Activated T-cell treated with anti-CD3 and anti-CD28 coated beads, Interleukin-2, amount 50 U/mL, for 24 hours (primary cell): ENCODE measurements at places on chromosomes 2 and 18.

- DNase-seq = peak; percentile 45
Measured at GRCh38 chr2:42567806-42568400, 529 bp upstream of the MTA3 start.

DNA sequence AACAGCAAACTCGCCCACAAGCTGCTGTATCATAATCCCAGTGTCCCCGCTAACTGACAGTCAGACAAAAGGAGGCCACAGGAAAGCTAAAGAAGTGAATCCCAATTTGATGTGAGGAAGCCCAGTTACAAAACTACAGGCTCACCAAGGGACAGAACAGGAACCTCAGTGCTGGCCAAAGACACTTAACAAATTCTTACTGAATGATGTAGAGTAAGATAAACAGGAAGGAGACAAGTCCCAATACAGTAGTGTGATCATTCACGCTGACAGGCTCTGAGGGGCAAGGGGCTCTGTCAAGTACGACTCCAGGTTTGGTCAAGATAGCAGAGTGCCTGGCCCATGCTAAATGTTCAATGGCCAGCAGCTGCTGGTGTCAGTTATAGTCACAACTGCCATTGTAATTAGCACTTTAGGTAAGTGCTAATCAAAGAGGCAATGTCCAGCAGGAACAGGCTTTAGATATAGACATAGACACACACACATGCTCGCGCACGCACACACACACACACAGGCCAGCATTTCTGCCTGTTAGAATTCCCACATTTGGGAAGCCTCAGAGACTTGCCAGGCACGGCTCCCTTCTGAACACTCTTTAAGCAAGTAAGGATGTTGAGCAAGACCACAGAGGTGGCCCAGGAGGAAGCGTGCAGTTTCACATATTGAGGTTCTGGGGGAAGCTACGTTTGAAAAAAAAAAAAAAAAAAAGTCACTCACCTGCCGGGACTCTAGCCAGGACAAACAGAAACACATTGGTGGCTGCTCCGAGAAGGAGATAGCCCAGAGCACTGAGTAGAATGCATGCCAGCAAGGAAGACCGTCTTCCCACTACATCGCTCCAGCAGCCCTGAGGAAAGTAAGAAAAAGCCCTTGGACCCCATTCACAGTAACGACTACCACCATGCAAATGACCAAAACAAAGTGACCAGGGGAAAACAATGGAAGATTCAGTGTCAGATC is 35.4 kb upstream of the TMEM182 start:
- DNase-seq = no peak

DNA sequence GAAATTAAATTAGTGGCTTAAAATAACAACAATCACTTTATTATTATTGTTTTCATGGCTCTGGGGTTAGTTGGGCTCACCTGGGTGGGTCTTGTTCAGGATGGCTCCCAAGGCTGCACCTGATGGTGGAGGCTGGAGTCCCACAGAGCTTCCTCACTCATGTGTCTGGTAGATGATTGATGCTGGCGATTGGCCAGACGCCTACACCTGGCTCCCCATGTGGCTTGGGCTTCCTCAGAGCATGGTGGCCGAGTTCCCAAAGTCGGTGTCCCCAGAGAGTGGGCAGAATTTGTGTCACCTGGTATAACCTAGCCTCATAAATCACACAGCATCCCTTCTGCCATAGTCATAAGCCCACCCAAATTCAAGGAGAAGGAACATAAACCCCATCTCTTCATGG is 18.2 kb downstream of the DBI start:
- no peak for DNase-seq

- no peak for DNase-seq
Measured at GRCh38 chr2:20762945-20763683, 59.8 kb downstream of the LDAH start.

GRCh38 chr2:164478205-164478604 is 143.1 kb downstream of the GRB14 start:
- DNase-seq = no peak

GRCh38 chr18:49206717-49207116 is 253.7 kb downstream of the DYM start:
- no peak for DNase-seq

GRCh38 chr2:231547315-231548110 is 17.3 kb upstream of the NMUR1 start:
- no peak for DNase-seq

DNA sequence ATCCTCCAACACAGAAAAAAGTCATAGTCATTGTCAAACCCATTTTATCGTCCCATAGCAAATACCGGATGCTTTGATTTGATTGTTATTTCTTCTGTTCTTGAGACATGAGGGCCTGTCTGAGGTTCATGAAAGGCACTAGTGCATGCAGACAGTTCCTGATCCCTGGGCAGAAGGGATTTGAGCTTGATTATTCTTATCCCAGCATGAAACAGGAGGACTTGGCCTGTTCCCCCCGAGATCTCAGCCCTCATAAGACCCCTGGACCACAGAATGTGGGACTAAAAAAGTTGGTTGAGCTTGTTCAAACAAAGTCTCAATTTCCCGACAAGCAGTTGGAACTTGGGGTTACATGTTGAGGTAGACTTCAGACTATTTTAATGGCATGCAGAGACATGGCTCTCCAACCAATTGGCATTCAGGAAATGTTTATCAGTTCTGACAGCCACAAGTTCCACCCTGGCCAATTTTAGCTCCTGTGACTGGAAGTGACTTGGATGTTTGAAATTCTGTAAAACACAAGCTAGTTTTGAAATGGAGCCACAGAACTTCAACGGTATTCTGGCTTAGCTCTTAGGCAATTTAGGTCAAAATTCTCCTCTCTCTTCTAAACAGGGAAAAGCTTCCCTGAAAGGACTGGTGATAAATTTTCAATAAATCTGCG is 366.9 kb upstream of the SLC14A2 start:
- no peak for DNase-seq

- no peak for DNase-seq
Measured at GRCh38 chr2:162029287-162029901, 44.6 kb downstream of the DPP4 start.

GRCh38 chr2:18650221-18650620 is 60.9 kb upstream of the NT5C1B start:
- DNase-seq = no peak
